ENCODE measurements at places on chromosomes 7 and 10.

DNA sequence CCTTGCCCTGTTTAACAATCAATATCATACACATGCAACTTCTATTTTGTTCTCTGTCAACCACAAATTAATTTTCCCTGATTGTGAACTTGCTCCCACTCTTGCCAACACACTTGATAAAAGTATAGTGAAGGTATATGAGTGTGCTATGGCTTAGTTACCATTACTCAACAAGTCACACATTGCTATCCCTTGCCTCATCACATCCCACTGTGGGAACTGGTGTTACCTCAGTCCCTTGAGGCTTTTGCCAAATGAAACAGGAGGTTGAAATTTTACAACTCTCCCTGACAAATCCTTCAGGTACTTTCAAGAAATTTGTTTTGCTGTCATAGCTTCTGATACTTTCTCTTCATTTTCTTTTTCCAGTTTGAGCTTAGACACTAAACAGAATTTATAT lies 472.5 kb upstream of the SEMA3D start:
- no peak for DNase-seq

- peak; percentile 58 for DNase-seq
These were observed 872.4 kb downstream of the LRMDA start for GRCh38 chr10:76303682-76304316.

DNA sequence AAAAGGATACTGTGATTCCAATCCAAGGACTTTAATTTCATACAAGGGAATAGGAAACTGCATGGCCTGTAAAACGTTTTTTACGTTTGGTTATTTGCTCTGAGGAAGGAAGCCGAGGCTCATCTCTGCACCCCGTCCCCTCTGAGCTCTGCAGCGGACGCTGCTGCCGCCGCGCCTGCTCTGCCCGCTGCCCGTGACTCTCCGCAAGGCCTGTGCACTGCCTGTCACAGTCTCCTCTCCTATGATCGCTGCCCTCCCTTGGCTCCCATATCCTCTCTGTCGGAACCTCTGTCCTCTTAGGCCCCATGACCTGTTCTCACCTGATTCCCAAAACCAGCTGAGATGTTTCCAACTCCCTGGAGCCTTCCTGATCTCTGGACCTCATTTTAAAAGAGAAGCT lies 320.3 kb upstream of the ZNF32 start:
- no peak for DNase-seq

- DNase-seq = peak; percentile 29
These were observed 613 bp downstream of the MAPK8 start for GRCh38 chr10:48306870-48307710.

DNA sequence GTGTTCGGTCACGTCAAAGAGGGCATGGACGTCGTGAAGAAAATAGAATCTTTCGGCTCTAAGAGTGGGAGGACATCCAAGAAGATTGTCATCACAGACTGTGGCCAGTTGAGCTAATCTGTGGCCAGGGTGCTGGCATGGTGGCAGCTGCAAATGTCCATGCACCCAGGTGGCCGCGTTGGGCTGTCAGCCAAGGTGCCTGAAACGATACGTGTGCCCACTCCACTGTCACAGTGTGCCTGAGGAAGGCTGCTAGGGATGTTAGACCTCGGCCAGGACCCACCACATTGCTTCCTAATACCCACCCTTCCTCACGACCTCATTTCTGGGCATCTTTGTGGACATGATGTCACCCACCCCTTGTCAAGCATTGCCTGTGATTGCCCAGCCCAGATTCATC lies 6.5 kb downstream of the PPIF start:
- DNase-seq = no peak

DNA sequence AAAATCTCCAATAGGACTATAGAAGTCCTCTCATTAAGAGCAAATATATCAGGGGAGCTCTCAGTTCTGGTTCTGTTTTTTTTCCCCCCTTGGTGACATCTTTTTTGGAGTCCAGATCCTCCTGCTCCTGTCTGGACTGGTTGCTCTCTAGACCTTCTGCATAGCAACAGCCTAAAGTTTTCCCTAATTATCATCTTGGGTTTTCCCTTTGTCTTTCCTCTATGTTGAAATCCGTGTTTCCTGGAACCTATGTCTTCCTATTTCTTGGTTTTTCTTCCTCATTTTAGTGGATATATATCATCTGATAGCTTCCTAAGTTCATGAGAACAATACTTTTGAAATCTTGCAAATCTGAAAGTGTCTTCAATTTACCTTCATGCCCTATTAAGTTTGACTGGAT lies 29.7 kb upstream of the MTERF1 start:
- no peak for DNase-seq

GRCh38 chr7:51080622-51081269 lies 235.9 kb downstream of the COBL start:
- DNase-seq = no peak

GRCh38 chr7:625376-625971 lies 101.0 kb upstream of the DNAAF5 start:
- no peak for DNase-seq

DNA sequence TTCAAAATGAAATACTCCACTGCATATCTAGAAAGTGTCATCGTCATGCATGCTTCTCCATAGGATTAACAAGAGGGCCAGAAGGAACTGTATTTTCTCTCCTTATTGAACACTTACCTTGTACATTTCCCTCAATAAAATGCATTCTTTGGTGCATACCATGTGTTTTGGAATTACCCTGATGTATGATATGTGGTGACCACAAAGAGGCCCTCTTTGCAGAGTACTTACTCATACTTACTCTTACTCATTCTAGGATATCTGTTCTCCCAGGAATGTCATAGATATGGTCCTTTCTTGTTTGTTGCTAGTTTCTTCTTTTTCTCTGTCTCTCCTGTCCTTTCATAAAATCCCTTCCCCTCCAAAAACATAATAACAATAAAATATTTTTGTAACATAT lies 1087.1 kb upstream of the POT1 start:
- DNase-seq = no peak

- DNase-seq = no peak
These were observed 10.7 kb downstream of the DPYSL4 start for GRCh38 chr10:132197271-132198067.

DNA sequence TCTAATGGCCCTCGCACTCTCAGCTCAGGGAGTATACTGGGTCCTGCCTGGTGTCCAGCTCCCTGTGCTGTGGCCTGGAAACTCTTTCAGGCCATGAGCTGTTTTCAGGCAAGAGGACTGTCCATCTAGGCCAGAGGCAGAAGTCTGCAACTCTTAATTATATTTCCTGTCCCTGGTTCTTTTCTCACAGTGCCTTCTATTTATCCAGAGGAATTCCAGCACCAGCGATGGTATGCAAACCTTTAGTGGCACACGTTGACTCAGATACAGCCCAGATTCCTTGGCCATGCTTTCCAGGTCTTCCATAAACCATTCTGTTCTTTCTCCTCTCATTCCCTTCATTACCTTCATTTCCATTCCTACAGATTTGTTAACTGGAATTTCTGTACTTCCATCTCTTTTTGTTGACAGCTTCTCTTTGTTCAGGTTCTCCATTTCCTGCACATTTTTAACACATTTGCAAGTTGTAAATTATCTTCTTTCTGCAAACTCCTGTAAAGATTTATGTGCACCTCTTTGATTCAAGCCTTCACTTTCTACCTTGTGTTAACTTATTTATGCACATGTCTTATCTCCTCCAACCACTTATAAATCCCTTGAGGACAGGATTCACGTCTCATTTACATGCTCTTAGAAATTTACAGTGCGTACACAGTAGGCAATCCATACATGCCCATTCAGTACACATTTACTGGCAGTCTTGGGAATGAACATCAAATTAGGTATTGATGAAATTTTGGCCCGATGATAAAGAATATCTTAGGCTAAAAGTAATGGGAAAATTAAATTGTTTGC lies 172.1 kb downstream of the CELF2 start:
- DNase-seq = no peak

DNA sequence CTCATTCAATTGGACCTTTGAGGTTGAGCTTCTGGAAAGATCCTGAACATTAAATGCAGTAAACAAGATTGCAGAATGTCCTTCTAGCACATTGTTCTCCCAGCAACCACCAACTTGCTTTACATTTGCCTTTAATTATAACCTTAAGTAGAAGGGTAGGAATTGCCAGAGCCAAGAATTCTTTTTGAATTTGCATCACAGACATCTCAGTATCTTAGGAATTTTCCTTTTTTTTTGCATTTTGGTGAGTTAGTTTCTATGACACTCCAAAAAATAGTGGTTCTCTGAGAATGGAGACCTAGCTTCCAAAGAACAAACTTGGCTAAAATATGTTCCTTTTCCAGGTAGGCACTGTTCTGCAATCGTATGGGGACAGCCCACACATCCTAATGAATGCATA lies 456.0 kb downstream of the GATA3 start:
- no peak for DNase-seq

DNA sequence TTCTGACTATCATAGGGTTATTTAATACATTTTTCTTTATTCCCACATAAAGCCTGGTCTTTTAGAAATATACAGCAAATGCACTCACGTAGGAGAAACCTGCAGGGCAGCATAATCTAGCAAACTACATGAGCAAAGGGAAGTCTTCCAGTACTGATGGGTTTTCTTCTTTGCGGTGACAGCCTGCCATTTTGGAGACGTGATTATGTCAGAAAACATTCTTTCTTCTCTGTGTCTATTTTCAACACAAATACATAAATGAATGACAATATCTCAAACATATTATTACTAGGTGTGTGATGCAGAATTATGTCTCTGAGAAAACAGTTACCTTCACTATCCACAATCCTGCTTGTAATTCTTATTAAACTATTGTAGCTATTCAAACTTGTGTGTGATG lies 425.0 kb downstream of the GPAM start:
- DNase-seq = no peak

GRCh38 chr7:137462074-137462715 lies 118.7 kb upstream of the PTN start:
- no peak for DNase-seq

DNA sequence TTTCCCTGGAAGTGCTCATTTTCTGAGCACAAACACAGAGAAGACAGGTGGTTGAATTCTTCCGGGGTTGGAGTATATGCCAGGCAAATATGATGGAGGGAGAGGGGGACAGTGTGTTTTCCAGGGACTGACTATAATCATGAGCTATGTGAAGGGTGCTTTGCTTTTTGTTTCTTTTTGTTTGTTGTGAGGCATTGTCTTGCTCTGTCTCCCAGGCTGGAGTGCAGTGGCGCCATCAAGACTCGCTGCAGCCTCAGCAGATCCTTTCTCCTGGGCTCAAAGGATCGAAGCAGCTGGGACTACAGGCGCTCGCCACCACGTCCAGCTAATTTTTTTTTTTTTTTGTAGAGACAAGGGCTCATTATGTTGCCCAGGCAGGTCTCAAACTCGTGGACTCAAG lies 47.3 kb upstream of the CPN1 start:
- no peak for DNase-seq

DNA sequence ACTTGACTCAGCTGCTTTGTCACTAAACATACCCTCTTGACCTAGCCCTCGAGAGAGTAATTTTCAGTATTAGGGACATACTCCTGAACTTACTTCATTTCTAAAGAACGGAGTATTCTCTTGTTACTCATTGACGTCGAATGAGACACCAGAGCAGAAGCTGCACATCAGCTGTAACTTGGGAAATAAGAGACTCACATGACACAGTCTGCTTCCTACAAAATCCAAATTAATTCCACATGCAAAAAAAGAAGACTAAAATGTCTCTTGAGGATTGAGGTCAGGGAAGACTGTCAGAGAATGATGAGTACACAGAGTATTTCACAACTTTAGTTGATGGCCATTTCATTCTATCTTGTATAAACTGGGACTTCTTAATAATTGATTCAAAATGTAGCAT lies 114.7 kb upstream of the EGFR start:
- DNase-seq = no peak

GRCh38 chr10:19247843-19248242 lies 199.2 kb downstream of the MALRD1 start:
- DNase-seq = no peak

DNA sequence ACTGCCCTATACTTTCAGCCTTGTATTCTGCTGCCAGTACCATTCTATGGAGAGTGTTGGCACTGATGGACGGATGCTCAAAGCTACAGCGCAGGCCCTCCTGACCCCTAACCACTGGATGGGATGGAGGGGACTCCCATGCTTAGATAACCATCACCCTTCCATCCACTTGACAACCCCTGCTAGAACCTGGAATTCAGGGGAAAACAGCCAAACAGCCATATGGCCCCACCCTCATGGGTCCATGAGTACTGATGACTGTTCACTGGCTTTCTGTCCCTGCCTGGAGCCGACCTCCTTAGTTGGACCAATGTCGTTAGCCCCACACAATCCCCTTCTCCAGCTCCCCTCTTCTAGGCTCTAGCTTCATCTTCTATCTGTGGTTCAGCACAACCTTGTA lies 16.2 kb downstream of the DUSP5 start:
- no peak for DNase-seq

GRCh38 chr7:13770305-13770704 lies 219.2 kb downstream of the ETV1 start:
- no peak for DNase-seq

DNA sequence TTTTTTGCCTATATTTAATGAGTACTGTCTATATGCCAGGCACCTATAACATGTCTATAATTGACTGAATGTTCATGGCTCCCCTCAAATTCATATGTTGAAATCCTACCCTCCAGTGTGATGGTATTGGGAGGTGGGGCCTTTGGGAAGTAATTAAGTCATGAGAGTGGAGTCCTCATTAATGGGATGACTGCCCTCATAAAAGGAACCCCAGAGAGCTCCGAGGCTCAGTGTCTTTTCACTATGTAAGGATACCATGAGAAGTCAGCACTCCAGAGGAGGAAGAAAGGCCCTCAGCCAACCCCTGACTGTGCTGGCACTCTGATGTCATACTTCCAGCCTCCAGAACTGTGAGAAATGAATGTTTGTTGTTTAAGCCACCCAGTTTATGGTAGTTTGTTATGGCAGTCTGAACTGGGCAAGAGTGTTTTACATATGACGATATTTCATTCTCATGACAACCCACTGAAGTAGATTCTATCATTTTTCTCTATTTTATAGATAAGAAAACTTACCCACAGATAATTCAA lies 61.1 kb upstream of the PCGF5 start:
- DNase-seq = no peak

GRCh38 chr7:37987732-37988131 lies 67.3 kb downstream of the EPDR1 start:
- no peak for DNase-seq

GRCh38 chr10:131841661-131842139 lies 59.1 kb upstream of the PPP2R2D start:
- DNase-seq = no peak

- no peak for DNase-seq
These were observed at the start of gene MGAM2 for GRCh38 chr7:142111499-142111898. Gene MGAM2, plus strand, starts transcription at chr7:142111718. Its CDS starts 5,156 bp downstream, at chr7:142116874.

DNA sequence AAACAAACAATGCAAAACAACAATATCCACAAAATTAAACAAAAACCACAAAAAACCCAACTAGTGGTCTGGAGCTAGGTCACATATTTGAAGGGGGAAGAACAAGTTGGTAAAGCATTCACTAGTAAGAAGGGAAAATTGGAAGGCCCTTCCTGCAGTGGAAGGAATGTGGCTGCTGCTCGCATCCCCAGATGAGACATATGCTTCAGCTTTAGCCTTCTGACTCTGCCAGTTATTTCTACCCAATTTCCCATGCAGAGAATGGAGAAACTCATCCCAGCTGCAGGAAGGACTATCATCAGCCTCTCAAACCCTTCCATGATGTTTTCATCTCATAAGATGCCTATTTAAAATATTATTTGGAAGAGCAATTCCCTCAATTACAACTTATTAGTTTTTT lies 176.6 kb downstream of the BMPER start:
- no peak for DNase-seq
